ENCODE measurements at places on chromosomes 4 and X.

GRCh38 chr4:81516241-81516640, 44.5 kb upstream of the RASGEF1B start:
- DNase-seq: no peak

DNA sequence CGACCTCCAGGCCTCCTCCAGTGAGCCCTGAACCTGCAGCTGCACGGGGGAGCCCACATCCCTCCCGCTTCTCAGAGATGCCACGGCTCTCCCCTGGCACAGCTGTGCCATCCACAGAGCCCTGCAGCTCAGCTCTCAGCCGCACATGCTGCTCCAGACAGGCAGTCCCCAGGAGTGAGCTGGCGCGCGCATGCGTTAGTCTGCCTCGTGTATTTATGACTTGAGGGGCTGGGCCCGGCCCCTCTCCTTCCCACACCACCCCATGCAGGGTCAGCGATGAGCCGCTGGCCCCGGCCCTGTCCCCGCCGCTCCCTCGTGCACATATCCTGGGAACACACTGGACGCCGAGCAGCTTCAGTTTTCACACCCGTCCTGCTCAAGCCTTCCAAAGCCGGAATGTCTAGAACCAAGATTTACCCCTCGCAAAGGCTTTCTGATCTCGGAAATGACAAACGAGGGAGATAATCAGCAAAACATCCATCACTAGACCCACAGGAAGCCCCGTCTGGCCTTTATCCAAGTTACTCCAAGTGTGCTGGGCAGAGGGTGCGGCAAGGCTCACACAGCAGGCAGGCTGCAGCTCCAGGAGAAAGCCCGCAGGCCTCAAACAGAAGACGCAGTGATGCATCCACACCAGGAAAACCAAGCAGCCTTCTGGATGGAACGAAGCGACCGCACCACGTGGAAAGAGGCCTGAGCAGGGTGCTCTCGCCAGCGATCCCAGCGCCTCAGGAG, 24.3 kb downstream of the GAK start:
- no peak for DNase-seq

DNA sequence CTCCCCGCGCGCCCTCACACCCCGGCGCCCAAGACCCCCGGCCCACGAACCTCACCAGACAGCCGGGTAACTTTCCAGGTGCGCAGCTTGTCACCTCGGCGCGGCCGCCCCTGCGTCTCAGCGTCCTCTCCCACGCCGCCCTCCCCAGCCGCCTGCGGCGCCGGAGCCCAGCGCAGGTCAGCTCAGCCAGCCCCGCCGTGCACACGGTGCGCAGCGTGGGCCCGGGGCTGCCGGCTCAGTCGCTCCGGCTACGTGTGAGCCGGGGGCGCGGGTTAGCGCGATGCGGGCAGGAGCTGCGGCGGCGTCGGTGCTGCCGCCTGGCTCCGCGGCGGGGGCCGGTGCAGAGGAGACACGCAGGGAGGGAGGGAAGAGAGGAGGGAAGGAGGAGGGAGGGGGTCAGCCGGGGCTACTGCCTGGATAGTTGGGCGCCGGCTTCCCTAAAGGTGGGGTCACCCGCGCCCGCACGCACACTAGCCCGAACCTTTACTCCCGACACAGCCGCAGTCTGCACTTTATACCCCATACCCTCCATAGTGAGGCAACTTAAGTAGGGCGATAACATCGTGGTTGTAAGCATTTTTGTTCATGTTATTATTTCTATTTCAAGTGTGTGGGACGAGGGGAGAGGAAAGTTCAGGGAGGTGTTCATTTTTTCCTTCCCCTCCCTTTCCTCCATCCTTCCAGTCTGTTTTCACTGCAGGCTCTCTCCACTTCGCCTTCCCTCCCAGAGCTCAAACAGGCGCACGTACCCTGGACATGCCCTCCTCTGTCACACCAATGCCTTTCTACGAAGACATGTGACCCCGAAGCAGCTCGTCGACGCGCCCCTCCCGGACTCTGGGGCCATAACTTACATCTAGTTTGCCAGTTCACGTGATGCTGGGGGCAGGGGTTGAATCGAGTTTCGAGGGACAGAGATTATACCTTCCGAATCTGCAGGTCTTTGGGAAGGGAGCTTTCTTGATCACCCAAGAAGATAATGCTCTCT, at the start of gene PRKG2:
Gene PRKG2 (minus strand): TSS at position 342 of the 988 bp plus-strand sequence. CDS start 10,175 bp downstream, outside the sequence.
- DNase-seq: no peak

GRCh38 chr4:163556177-163556576, 61.7 kb downstream of the TMA16 start:
- DNase-seq: no peak

DNA sequence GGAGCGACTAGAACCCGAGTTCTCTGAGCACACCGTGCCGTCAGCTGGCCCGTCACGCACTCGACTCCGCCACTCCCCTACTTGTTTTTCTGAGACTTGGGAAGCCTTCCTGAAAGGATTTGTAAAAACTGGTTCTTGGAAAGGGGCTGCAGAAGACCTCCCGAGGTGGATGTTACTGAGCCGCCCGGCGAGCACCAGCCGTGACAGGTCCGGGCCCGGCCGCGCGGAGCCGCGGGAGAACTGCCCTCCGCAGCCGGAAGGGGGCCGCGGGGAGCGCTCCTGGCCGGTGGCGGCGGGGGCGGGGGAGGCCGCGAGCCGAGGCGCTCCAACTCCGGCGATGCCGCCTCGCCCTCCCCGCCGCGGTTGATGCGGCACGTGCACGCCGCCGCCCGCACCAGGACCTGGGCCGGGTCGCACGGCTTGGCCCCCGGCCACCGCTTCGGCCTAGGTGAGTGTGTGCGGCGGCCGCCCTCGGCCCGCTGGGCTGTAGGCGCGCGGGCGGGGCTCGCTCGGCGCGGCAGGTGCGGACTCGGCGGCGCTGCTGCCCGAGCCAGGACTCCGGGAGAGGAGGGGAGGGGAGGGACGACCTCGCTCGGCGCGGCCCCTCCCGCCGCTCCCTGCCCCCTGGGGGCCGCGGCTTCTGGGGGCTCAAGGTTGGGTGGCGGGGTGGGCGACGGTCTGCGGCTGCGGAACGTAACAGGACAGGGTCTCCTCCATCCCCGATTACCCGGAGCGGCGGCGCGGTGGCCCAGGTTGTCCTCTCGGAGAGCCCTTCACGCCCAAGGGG, 1.7 kb downstream of the SPRY1 start:
- peak; percentile 81 for DNase-seq

- no peak for DNase-seq
Observed at GRCh38 chr4:70895811-70896491, 6.2 kb upstream of the MOB1B start.

DNA sequence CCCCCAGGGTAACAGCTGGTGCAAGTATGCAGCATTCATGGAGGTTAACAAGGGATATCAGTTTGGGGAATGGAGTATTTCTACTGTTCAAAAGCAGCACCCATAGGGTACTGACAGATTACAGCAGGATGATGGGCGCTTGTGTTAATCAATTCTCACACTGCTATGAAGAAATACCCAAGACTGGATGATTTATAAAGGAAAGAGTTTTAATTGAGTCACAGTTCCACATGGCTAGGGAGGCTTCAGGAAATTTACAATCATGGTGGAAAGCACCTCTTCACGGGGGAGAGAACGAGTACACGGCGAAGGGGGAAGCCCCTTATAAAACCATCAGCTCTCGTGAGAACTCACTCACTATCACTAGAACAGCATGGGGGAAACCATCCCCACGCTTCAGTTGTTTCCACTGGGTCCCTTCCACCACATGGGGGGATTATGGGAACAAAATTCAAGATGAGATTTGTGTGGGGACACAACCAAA, 64.1 kb downstream of the TNIP2 start:
- no peak for DNase-seq
